ENCODE measurements at places on chromosomes 12 and 14. TPM values are rescaled to one million over a fixed set of nuclear protein-coding genes. Genes with fewer than 3 reads are reported as not detected.

Gene ZBTB39
- total RNA-seq, result 8.2 TPM

Gene HECTD4
- 39.3 TPM for total RNA-seq

Gene CLEC4D
- total RNA-seq, result not detected

Gene AQP2
- not detected for total RNA-seq

Gene ERP27
- total RNA-seq, result 7.9 TPM

- no peak for DNase-seq
Observed at GRCh38 chr12:55901881-55902490, 25.7 kb downstream of the PYM1 start.

DNA sequence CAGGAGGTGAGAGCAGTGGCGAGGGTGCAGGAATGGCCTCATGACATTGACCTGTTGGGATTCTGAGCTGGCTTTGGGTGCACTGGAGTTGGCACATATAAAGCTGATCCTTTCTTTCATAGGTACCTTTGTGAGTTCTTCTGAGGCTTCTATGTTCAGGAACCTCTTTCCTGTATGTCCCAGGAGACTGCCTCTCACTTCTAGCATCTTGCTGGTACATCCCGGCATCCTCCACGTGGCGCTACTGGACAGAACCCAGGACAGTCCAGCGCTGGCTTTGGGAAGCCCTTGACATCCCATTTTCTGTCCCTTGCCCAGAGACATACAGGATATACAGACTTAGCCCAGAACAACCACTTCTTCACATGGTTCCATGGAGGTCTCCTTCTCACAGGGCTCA lies 44.4 kb upstream of the BATF start:
- DNase-seq, result no peak

- no peak for DNase-seq
Observed at GRCh38 chr12:107593713-107594381, 91.8 kb upstream of the PWP1 start.

DNA sequence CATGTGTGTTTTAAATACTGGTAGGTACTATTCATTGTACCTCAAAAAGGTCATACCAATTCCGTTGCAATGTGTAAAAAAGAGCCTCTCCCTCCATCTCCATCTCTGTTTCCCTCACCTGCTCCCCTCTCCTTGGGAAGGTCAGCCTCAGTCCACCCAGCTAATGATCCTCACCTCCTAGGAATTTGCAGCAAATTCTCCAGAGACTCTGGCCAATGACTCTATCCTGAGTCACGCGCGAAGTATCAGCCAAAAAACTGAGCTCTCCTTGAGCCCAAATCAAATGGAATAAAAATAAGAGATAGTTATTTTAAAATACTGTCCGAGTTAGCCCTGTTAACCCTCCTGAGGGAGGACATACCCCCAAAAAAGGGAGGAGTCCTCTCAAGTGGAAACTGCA lies 148.4 kb downstream of the DPF3 start:
- DNase-seq, result no peak

- DNase-seq, result no peak
Observed at GRCh38 chr14:85165094-85165493, 364.9 kb upstream of the FLRT2 start.

Gene RPL10L
- total RNA-seq, result not detected

- no peak for DNase-seq
Observed at GRCh38 chr12:130427381-130427887, 89.7 kb downstream of the PIWIL1 start.

Gene KRT83
- not detected for total RNA-seq

DNA sequence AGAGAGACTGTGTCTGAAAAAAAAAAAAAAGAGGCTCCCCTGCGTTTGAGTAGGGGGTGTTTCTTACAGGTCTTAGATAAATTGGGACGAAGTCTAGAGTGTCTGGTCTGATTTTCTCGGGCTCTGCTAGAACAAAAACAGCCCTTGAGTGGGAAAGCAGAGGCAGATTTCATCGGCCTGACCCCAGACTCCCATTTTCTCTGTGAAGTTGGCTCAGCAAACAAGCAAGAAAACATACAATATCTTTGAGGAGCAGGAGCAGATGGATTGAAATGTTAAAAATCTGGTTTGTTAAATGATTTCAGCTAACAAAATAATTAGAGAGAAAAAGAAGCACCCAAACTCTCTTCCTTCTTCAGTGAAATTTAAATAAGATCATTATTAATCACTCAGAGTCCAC lies 44.1 kb downstream of the DERA start:
- no peak for DNase-seq

- no peak for DNase-seq
Observed at GRCh38 chr12:87642245-87642644, 387.0 kb downstream of the C12orf50 start.

DNA sequence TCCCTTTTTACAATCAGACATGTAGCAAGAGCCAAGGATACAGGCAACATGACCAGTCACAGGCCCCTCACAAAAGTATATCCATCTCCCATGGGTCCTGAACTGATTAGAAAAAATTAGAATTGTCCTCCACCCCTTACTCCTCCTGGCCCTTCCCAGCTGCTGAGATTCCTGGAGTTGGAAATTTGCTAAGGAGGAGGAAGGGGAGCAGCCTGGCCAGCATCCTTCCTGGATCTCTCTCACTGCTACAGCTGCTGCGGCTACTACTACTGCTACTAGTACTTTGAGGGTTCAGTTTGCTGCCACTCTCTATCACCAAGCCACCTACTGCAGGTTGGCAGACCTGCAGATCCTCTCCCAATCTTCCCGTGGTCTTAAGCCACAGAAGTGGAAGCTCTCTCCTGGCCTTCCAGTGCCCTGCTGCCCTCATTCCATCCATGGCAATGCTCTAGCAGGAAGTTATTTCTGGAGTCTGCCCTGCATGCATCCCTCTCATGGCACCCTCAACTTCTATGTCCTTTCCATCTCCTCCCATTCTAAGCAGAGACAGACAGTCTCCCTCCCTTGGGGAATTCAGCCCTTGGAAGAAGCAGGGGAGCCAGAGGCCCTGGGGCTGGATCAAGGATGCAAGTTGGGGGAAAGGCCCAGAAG lies 1.0 kb downstream of the ITGA7 start:
- DNase-seq, result no peak

DNA sequence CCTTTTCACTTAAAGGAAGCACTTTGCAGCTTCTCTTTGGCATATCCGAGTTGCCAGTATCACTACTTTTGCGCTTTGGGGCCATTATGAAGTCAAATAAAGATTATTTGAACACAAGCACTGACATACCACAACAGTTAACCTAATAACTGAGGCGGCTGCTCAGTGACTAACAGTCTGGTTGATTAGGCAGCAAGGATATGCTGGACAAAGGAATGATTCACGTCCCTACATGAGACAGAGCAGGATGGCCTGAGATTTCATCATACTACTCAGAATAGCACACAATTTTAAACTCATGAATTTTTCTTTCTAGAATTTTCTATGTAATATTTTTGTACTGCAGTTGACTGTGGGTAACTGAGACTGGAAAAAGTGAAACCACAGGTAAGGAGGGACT lies 56.9 kb upstream of the E2F7 start:
- no peak for DNase-seq

DNA sequence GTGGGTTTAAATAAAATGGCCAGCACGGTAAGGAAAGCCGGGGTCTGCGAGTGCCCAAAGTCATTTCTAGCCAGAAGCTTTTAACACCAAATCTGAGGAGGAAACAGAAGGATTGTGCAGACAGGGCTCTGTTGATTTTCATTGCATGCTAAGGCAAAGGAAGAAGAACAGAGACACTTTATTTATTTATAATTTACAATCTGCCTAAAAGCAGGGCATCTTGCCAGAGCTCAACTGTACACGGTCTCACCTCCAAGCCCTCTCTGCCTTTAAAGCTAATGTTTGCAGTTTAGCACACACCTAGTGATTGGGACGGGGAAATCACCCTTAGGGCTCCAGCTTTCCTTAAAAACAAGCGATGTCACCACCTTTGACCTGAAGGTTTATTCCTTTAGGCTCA lies 4.0 kb downstream of the KCNA5 start:
- DNase-seq, result no peak

DNA sequence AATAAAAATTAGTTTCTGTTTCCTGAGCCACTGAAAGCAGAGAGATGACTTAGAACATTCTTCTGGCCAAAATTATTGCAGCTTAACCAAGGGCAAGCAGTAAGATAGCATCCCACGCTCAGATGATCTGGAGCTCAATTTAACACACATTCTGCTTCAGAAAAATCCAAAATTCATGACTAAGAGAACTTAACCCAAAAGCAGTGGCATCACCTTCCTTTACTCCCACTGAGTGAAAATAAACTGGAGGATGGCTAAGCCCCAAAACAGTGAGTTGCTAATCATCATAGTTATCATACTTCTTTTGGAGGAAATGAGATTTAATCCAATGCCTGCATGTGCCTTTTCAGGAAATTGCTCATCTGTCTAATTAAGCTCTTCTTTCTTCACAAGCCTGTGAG lies 195.4 kb downstream of the DUSP6 start:
- DNase-seq, result no peak

Gene RDH16
- 0.18 TPM for total RNA-seq

Gene SSTR1
- not detected for total RNA-seq

GRCh38 chr14:96805956-96806355 lies 8.8 kb downstream of the VRK1 start:
- no peak for DNase-seq

- no peak for DNase-seq
Observed at GRCh38 chr14:104404922-104405321, 174.6 kb upstream of the C14orf180 start.

DNA sequence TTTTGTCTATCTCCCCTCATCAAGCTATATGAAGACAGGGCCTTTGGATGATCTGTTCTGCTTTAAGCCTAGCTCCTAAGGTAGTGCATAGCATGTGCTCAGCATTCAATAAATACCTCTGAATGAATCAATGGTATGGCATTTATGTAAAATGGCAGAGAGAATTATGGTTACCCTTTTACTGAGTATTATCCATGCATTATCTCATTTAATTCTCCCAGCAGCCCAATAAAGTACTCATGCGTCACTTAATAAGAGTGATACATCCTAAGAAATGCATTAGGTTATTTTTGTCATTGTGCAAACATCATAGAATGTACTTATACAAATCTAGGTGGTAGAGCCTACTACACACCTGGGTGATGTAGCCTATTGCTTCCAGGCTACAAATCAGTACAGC lies 269.7 kb downstream of the KSR2 start:
- DNase-seq, result no peak

GRCh38 chr12:52195065-52195730 lies 3.4 kb upstream of the KRT80 start:
- DNase-seq, result no peak

Gene MLF2
- total RNA-seq, result 113 TPM

Data from activated CD8-positive, alpha-beta T cell treated with anti-CD3 and anti-CD28 coated beads, Interleukin-2, amount 10 ng/mL, durations not matched to agents 7 days and 5 days (primary cell).